ENCODE measurements at places on chromosomes 3 and 15.

- no peak for DNase-seq
Observed at GRCh38 chr3:66729687-66730393, 229.0 kb upstream of the LRIG1 start.

DNA sequence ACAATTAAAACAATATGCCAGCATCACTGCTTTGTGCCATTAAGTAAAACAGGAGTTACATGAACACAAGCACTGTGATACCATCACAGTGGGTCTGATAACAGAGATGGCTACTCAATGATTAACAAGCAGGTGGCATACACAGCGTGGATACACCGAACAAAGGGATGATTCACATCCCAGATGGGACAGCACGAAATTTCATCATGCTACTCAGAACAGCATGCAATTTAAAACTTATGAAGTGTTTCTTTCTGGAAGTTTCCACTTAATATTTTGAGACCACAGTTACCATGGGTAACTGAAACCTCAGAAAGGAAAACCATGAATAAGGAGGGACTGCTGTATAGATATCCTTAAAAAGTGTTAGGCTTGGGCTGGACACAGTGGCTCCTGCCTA, 44.5 kb downstream of the SLC24A1 start:
- no peak for DNase-seq

DNA sequence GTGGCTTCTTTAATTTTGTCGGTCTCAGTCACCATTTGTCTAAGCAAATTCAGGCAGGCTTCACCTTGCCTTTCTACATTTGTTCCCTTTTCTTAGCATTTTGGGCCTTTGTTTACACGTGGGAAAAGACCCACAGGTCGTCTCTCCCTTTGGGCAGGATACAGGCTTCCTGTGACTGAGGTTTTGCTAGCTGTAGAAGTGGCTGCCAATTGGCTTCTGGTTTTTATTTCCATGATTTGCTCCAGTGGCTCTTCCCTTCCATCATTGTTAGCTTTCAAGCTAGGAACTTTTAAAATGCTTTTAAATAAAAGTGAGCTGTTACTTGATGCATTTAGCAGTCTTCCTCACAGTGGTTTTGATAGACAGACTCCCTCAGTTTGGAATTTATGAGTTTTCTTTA, 37.3 kb downstream of the MLH1 start:
- DNase-seq: no peak

- DNase-seq: no peak
Observed at GRCh38 chr15:65394936-65395335, 17.1 kb upstream of the IGDCC3 start.

GRCh38 chr3:95354489-95354888, 1291.6 kb downstream of the NSUN3 start:
- DNase-seq: no peak

DNA sequence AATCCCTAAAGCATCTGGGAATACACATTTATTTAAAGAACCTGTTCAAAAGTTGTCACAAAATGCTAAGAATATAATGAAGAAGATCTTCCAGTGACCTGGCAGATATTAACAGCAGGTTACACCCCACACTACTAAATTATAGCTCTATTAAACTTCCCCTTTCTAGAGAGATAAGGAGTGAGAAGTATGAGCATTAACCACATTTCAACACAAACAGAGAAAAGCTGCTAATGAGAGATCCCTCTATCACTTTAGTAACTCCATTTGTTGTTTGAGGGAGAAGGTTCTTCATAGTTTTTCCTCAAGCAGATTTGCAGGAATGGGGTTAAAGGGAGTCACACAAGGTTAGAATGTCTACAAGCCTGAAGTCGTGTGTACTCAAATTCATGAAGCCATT, 3.6 kb downstream of the COL8A1 start:
- no peak for DNase-seq

DNA sequence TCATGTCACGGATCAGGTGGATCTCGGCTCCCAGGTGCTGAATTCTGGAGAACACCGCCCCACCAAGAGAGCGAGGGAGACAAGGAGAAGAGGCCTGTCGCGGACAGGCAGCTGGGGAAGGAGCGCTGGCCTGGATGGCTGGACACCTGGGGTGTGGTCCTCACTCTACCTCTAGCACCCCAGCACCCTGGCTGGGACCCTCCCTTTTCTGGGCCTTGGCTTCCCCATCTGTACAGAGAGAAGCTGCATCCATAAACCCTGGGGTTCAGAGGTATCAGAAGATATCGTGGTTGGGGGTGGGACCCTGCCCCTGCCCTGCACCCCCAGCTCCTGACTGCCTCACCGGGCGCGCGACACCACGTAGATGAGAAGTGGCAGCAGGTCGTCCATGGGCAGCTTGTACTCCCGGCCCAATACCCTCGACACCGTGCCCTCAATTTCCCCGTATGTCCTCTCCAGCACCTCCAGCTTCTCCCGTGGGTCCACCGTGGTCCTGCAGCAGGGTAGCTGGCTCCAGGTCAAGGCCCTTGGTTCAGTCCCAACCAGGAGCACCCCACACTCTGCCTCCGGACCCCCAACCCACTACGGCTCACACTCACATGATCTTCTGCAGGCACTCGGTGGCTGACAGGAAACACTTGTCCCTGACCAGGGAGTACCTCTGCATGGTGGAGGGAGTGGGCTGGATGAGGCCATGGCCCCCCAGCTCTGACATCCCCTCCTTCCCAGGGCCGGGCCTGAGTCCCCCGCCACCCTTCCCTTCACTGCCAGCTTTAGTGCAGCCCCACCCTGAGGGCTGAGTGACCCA, 21.7 kb downstream of the ALS2CL start:
- no peak for DNase-seq

DNA sequence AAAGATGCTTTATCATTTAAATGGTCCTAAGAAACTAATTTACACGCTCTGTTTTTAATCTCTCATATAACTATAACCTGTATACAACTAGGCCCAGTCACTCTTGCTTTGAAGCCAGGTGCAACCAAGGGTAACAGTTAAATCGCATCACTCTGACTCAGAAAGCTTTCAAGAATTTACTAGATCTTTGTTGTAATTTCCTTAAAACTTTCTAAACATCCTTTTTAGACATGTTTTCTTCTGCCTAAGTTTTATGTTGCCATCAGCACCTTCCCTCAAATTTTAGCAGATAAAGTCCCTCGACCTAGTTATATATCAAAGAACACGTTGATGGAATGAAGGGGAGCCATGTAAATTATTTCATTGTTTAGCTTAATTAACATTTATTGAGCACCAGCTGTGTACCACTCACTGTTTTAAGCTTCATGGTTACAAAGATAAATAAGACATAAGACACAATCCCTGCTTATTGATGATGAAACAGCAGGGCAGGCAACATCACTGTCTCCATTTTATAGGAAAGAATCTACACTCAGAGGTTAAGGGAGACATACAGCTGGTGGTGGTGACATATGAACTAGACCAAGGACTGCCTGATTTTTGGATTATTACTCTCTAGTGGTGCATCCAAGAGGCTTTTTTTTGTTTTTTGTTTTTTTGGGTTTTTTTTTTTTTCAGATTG, 101.0 kb downstream of the CD200R1L start:
- DNase-seq: no peak

DNA sequence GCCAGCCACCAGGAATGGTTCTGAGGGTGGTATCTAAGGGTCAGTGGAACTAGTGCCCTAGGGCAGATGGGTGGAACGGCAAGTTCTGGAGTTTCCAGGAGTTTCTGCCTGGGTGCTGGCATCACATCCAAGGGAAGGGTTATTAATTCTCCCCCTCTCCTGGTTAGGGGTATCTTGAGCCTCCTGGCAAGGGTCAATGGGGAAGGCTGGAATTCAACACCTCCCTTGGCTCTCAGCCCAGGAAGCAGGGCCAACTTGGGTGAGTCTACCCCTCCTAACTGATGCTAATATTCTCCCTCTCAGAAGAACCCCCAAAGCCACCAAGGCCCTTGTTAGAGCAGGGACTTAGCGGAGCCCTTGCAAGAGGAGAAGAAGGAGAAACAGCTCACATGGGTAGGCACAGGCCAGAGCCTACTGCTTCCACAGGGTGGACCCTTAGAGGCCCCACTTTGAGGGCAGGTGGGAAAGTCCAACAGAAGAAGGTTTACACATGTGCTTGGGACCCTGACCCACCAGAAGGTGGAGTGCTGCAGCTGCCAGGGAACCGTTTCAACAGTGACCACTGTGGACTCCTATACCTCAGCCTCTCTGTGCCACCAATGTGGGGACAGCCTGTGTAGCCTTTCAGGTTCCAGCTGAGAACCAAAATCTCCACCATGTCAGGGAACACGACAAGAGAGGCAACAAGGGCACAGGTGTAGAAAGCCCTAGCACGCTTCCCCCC, 3.3 kb downstream of the TMEM115 start:
- no peak for DNase-seq

DNA sequence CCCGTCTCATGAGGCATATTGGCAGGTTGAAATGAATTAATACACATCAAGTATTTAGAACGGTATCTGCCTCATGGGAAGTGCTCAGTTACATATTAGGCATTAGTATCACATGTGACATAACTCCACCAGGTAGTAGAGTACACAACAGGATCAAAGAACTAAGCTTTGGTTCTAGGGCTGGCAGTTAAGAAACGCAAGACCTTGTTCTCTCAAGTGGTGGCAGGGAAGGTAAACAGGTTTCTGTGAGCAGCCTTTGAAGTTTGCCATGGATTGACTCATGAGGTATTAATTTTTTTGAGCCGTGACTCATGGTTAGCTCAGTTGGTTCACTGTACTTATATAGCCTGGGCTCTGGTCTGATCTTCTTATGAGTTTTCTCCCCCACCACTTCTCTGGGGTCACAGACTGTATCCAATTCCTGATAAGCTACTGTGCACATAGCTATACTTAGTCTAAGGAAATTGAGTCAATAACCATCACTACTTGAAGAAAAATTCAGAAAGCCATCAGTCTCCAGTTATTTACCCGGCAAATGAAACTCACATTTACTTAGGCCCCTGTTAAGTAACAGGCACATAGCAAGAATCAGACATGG, 155.6 kb upstream of the STT3B start:
- DNase-seq: no peak

Data from NCI-H2029 (cell line).